ENCODE measurements at places on chromosomes 2 and 18.

GRCh38 chr2:211453311-211453887 lies 897.0 kb downstream of the CPS1 start:
- no peak for DNase-seq

- peak; percentile 1 for DNase-seq
Measured at GRCh38 chr2:131153529-131153928, 48.4 kb downstream of the PLEKHB2 start.

DNA sequence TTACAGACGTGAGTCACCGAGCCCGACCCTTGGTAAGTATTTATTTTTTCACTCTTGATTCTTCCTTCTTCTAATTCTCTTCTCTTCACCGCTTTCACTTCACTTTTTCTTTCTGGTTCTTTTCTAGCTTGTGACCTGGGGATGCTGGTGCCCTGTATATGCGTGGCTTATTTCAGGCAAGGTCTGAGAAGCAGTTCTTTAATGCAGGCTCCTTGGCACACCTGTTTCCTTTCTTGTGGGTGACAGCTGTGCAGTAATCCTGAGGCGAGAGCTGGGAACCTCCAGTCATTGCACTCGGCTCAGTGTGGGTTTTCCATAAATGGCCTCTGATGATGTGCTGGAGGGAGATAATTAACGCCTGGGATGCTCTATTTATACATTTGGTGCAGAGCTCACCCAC lies 193.8 kb downstream of the TSN start:
- DNase-seq, result no peak

GRCh38 chr18:25726298-25726697 lies 364.1 kb downstream of the SS18 start:
- DNase-seq, result peak; percentile 19

DNA sequence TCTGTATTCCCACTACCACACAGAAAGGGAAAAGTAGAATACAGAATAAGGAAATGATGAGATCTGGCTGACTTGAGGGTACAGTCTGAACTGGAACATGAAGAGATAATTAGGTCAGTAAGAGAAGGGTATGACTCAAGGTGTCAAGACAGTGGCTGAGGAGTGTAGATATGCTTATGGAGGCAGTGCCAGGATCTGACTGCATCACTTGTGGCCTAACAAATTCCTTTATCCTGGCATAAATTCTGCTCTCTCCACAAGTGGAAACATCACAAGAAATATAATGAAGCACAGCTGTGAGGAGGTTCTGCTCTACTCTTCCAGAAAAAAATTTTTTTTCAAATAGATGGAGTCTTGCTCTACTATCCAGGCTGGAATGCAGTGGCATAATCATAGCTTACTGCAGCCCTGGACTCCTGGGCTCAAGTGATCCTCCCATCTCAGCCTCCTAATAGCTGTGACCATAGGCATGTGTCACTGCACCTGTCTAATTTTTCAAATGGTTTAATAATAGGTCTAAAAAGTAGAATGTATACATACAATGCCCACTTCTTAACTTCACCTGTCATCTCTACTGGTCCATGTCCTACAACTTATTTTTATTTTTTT lies 85.3 kb downstream of the C2orf74 start:
- DNase-seq, result peak; percentile 61

DNA sequence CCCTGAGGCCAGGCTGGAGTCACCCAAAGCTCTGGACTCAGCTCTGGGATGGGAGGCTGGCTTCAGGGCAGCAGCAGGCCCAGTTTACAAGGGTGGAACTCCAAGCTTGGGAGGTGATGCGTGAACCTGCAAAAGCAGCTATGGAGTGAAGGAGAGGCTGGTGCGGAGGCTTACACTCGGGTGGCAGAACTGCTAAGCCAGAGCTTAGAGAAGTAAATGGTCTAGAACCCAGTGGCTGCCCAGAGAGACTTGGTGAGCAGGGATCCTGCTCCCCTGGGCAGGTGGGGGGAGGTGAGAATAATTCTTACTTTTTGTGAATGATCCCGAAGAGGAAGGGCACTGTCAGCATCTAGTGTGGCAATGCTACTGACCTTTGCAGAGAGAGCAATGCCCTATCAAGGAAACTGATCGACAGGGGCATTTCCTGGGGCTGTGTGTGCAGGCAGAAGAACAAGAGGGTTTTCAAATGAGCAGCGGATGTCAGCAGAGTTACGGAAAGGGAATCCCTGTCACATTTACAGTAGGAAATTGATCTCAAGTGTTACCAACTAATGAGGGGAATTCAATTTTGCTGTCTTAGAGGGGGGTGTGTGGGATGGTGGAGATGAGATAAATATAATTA lies 80.4 kb downstream of the TGFA start:
- DNase-seq, result no peak

DNA sequence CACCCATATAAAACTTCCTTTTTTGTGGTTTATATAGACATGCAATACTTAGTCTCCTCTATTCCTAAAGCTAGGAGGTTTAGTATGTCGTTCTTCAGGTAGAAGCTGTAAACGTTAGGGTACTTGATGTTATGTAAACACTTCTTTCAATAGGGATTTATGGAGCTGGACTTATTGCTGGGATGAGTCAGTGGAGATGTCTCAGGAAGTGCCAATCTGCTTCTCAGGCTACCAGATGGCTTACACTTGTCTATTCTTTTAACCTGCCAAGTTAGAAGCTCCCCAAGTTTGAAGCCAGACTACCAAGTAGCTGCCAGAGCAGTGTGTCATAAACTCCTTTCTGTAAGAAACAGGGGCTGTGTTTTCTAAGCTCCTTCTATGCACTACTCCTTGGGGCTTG lies 756.5 kb upstream of the LRRTM1 start:
- DNase-seq, result no peak

DNA sequence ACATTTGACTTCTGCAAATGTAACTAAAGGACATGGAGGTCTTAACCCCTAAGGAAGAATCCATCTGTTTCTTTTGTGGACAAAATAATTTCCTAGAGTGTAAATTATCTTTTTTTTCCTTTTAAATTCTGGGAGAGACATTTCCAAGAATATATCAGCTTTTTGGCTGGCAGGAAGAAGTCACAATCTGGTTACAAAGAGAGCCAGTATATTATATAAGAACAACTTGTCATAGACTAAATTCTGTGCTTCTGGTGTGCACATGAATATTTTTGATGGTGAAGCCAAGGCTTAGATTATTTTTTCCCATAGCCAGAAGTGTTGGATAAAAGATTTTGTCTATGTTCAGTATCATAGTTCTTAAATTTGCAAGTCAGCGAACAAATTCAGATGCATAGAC lies 500.6 kb downstream of the XIRP2 start:
- DNase-seq, result no peak

DNA sequence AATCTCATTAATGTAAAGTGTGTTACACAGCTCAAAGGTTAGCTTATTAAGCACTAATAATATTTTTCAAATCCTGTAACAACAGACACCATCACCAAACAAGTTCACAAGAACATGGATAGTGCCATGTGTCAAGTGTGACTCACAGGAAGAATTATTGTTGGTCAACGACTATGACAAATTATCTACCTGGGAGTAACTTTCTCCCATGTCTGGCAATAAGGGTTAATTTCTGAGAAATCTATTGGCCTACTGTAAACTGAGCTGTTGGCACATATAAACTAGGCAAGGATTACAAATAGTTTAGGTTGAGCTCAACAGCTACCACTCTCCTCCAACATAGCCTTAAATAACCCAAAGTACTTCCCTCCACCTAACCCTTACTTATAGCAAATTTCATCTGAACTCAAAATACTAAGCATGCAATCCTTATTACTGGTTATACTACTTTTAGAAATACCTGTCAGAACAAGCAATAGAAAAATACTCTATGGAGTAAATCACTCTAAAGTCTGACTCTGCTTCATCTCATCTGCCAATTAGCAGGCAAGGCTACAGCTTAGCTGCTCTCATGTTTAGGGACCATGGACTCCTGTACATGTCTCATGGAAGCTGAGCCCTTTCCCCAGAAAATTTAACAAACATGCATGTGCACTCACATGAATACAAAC lies 223.0 kb downstream of the NBAS start:
- DNase-seq, result no peak

- peak; percentile 76 for DNase-seq
Measured at GRCh38 chr2:26018184-26019055, 15.5 kb upstream of the RAB10 start.

GRCh38 chr2:133884739-133885381 lies 316.6 kb upstream of the NCKAP5 start:
- DNase-seq, result no peak

DNA sequence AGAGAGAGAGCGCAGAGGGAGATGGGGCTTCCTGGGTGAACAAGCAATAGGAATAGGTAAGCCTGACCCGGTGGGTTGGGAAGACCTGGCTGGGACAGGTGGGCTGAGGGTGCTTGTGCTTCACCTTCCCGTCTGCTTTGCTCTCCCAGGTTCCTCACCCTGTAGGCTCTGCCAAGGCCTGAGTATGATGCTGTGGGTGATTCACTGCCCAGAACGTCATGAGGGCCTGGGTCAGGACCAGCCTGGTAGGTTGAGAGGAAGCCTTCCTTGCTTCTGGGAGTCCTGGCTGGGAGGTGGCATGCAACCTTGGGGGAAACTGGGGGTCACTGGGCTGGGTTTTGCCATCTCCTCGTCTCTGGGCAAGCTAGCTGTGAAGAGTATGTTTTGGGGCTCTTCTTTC lies 220.2 kb upstream of the APCDD1 start:
- DNase-seq, result no peak

GRCh38 chr18:53408271-53408670 lies 816.2 kb downstream of the MBD2 start:
- DNase-seq, result no peak

DNA sequence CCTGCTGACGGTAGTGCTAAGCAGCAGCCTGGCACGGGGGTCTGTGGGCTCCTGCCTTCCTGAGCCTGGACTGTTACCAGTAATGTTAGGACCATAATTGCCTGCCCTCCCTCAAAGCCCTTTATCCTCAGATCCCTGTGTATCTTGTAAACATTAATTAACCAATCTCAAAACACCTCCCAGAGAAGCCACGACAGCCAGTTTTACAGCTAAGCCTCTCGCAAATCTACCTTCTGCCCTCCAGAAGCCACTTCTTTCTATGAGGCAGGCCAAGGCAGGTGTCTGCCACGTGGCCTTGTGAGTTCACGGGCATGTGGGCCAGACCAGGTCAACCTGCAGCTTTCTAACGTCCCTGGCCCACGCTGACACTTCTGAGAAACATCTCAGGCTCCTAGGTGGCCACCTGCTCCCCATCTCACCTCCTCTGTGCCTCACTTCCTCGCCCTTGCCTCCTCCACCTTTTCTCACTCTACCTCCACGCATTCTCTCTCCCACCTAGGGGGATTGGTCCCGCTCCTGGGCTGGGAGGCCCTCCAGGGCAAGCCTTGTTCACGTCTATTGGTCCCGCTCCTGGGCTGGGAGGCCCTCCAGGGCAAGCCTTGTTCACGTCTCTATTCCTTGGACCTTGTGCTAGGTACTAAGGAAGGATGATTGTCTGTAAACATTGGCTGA lies 64.3 kb downstream of the EDAR start:
- DNase-seq, result no peak

DNA sequence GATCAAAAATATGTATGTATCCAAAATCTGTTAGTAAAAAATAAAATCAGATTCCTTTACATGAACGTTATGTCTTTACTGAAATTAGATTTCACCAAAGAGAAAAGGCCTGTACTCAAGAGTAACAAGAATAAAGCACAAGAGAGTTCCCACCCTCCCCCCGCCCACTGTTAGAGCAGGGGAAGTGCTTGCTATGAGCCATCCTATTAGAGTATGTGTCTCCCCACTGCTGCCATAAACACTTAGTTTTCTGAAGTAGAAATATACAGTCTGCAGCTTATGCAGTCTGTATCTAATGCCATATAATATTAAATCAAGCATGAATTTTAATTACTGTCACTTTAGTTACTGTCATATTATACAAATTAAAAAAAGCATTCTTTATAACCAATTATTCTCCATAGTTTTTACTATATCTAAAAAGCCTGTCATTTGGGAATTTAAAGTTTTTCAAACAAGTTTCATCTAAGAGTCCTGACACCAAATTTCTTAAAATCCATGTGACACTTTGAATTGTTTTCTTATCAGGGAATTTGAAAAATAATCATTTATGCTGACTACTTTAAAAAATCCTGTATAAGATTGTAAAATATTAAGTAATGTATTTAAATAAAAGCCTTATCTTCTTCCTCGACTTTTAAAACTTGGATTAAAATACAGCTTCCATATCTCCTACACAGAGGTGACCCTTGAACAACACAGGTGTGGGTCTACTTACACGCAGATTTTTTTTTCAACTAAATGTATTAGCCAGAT lies 51.8 kb upstream of the GPR75 start:
- no peak for DNase-seq

- peak; percentile 9 for DNase-seq
Measured at GRCh38 chr2:80326214-80326613, 21.7 kb upstream of the LRRTM1 start.

DNA sequence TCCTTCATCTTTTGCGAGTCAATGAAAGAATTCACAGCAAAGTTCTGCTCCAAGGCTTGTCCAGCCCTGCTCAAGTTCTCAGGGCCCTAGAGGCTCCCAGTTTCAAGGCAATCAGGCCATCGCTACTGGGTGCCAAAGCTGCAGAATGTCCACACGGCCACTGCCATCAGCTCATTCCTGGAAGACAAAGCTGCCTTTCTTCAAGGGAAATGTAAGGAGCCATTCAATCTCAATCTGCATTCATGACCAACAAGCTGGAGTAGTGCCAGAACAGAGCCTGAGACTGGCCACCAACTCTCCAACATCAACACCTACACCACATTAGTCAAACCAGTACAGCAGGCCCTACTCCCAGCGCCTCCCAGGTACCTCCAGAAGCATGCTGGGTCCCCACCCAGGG lies 202.2 kb downstream of the TCF4 start:
- DNase-seq, result no peak

DNA sequence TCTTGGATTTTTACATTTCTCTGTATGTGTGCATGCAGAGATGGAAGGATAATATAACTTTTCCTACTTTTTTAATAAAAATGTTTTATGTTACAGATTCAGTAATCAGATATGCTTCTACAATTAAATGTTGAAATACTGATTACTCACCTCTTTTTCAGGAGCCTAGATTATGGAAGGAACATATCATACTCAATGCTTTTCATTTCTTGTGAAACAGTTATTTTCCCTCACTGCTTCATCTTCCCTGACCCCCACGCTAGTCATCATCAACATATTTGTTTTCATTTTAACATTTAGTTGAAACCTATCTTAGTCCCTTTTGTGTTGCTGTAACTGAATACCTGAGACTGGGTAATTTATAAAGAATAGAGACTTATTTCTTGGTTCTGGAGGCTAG lies 190.7 kb downstream of the WDR7 start:
- DNase-seq, result no peak

DNA sequence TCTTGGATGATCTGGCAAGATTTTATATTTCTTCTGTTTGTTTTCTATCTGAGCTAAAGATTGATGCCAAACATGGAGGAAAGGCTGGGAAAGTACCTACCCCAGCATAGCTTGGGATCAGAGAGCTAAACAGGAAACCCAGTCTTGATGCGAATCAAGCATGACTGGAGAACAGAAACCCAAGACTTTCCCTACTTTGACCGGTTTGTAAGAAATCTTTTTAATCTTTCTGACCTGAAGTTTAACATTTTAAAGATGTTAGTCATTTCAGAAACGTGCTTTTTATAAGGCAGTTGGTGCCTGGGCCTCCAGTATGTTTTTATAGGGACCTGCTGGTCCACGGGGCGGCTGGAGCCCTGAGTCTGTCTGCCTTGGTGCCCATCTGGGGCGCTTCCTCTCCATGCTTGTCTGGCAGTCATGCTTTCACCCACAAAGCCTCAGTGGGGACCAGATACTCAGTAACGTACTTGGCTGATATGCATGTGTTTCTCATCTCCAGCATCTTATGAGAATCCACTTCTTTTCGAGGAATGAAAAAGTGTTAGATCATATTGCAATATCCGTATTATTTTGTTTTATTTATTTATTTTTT lies 266.5 kb downstream of the PTGR3 start:
- no peak for DNase-seq

Measured in HS-5 (cell line).